ENCODE measurements at places on chromosomes 7 and 10.

- no peak overlapping the region for H3K4me3 ChIP-seq
- peaks cover 9% of the 10 kb centered on the region for H3K36me3 ChIP-seq
- peaks cover 3% of the 10 kb centered on the region for H3K4me1 ChIP-seq
- H3K27ac ChIP-seq: no peak overlapping the region
- no peaks in the 10 kb centered on the region for H3K27me3 ChIP-seq
These were observed 6.2 kb downstream of the CUX1 start for GRCh38 chr7:101823596-101823995.

DNA sequence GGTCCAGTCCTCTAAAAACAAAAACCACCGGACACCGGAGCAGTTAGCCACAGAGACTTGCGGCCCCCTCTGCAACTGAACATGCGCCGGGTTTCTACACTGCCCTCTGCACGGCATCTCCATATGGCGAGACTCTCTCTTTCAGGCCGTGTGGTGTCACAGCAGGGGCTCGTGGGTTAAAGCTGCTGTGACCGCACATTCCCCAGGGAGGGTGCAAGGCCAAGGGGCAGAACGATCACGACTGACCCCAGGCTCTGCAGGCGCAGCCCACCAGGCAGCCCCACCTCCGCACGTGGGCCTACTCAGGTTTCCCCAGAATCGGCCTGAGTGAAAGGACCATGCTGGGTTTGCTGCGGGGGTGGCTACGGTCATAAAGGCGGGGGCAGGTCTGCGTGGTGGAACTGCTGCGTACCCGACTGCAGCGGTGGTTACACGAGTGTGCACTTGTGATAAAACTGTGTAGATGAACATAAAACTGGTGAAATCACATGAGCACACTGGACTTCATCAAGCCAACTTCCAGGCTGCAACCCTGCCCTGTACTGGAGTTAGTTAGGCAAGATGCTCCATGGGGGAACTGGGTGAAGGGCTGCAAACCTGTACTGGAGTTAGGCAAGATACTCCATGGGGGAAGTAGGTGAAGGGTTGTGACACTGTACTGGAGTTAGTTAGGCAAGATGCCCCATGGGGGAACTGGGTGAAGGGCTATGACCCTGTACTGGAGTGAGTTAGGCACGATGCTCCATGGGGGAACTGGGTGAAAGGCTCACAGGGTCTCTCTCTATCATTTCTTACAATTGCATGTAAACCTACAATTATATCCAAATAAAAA, 81.4 kb upstream of the PPP2R2D start:
- H3K27me3 ChIP-seq: no peaks in the 10 kb centered on the region
- no peak overlapping the region for H3K4me3 ChIP-seq

DNA sequence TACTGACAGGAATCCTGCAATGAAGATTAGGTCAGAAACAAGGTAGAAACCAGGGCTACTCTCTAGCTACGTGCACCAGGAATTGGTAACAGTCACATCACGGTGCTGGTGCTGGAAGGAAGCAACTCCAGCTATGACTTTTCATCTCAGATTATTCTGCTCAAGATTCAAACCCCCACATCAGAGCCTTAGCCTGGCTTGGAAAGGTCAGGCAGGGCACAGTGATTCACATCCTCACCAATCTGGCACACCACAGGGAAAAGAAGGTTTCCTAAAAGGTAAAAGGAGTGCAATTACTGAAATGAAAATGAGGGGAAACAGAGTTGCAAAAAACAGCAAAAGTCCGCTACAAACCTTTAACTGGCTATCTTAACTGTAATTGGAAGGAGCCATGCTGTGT, 240.2 kb upstream of the NPSR1 start:
- no peaks in the 10 kb centered on the region for H3K36me3 ChIP-seq
- no peak for DNase-seq
- H3K27ac ChIP-seq: no peak overlapping the region
- H3K27me3 ChIP-seq: no peaks in the 10 kb centered on the region
- H3K4me1 ChIP-seq: no peaks in the 10 kb centered on the region

DNA sequence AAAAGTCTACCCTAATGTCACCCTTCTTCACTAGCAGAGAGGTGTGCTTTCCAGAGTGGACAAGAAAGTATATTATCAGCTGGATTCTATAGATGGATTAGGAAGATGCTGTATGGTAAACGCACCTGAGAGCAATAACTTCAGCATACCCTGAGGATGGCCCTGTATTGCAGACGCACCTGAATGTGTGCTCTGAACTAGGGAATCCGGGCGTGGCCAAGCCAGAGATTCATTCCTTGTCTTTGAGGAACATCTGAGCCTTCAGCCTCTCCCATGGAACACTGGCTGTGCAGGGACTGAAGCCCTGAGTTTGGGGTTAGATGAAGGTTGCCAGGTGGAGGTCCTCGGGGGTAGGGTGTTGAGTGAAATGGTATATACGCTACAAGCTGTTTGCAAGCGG, 66.2 kb upstream of the NFE2L3 start:
- H3K4me3 ChIP-seq: no peak overlapping the region
- H3K4me1 ChIP-seq: peaks cover 27% of the 10 kb centered on the region
- peak; percentile 30 for DNase-seq
- no peaks in the 10 kb centered on the region for H3K27me3 ChIP-seq

- H3K36me3 ChIP-seq: no peaks in the 10 kb centered on the region
- no peaks in the 10 kb centered on the region for H3K4me1 ChIP-seq
- H3K27me3 ChIP-seq: peaks cover 2% of the 10 kb centered on the region
- H3K27ac ChIP-seq: no peak overlapping the region
- H3K4me3 ChIP-seq: no peak overlapping the region
These were observed 111.7 kb upstream of the LYZL1 start for GRCh38 chr10:29176845-29177832.

DNA sequence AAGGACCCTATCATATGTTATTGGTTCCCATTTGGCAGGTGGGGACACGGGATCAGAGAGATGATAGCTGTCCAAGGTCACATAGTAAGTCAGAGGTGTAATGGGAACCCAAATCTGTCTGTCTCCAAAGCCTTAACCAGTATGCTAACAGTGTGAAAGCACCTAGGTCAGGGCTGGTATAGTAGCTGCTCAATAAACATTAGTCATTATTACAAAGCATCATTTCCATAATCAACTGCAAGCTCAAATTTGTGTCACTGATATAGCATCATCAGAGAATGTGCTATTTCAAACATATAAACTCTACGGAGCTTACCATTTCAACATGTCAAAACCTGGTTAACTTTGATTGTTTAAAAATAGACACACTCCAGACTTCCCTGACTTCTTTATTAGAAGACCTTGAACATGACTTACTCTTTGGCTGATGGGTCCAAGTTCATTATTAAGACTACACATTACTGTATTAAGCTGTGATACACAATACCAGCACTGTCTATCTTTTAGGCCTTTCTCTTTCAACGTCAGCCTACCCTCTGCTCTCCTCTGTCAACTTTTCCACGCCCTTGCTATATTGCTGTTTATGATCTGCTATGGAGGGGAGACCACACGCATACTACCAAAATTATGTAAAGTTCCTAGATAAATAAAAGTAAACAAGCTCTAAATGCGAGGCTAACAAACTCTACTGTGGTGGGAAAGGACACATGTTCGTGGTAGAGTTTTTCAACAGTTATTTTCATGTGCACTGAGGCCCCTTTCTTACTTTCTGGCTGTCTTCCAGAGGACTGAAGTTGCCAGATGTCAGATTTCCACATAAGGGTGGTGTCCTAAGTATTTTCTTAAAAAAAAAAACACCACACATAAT, 33.6 kb downstream of the DNMBP start:
- H3K27ac ChIP-seq: peak overlapping the region; percentile 2
- H3K4me1 ChIP-seq: peaks cover 9% of the 10 kb centered on the region
- H3K27me3 ChIP-seq: no peaks in the 10 kb centered on the region

GRCh38 chr10:103493362-103493915, at the start of gene NEURL1:
Gene NEURL1 (plus strand): TSS chr10:103493705. CDS start chr10:103494388, 683 bp downstream.
- H3K4me1 ChIP-seq: peaks cover 28% of the 10 kb centered on the region
- H3K36me3 ChIP-seq: no peaks in the 10 kb centered on the region
- DNase-seq: peak; percentile 68
- H3K27me3 ChIP-seq: peaks cover 16% of the 10 kb centered on the region
- H3K4me3 ChIP-seq: peak within 1 kb of the TSS; percentile 59

DNA sequence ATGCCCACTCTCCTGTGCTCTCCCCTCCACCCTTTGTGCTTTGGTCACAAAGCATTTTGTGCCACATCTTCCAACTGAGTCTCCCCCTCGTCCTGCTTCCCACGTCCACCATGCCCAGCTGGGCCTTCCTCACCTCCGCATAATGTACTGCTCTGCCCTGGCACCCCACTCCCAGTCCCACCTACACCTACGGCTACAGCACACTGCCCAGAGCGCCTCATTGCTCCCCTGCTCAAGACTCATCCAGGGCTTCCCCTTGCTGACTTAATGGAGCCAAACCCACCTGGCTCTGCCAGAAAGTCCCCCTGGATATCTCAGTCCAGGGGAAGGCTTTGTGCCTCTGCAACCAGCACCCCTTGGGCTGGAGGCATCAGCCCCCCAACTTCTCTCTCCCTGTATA, 299.2 kb upstream of the ZMIZ1 start:
- H3K4me1 ChIP-seq: no peaks in the 10 kb centered on the region
- H3K27me3 ChIP-seq: no peaks in the 10 kb centered on the region
- H3K36me3 ChIP-seq: no peaks in the 10 kb centered on the region
- H3K4me3 ChIP-seq: no peak overlapping the region
- no peak overlapping the region for H3K27ac ChIP-seq

DNA sequence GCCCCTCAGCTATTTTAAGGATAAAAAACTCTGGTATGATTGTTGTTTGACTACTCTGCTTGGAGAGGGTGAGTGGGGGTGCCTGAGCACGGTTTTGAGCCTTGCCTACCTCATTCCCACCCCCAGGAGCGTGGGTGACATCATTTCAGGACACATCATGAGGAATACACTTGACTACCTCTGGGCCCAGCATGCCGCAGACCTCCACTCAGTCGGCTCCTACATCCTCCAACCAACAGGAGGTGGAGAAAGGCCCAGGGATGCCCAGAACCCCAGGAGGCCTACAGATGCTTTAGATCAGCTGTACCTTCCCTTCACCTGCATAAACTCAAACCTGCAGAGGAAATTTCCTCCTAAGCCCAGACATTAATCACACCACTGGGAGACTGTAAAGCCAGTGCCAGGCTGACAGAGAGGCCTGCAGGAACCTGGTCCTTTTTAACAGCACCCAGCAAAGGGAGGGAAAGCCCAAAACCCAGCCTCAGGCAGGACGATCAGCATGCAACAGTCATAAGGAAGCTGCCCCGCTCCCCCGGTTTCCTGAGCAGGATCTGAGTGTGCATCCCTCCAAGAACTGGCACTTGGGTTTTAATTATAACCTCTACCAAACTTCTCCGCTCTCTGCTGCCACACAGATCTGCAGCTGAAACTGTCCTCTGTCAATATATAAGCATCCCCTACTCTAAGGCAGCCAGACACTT, 61.7 kb upstream of the ZNRF2 start:
- no peak for DNase-seq
- no peak overlapping the region for H3K4me3 ChIP-seq
- H3K27me3 ChIP-seq: no peaks in the 10 kb centered on the region
- no peak overlapping the region for H3K27ac ChIP-seq
- H3K36me3 ChIP-seq: no peaks in the 10 kb centered on the region
- peaks cover 15% of the 10 kb centered on the region for H3K4me1 ChIP-seq

GRCh38 chr7:120554960-120555571, 282.1 kb downstream of the KCND2 start:
- DNase-seq: peak; percentile 11
- H3K4me3 ChIP-seq: no peak overlapping the region
- no peaks in the 10 kb centered on the region for H3K27me3 ChIP-seq
- no peaks in the 10 kb centered on the region for H3K36me3 ChIP-seq
- H3K4me1 ChIP-seq: no peaks in the 10 kb centered on the region

DNA sequence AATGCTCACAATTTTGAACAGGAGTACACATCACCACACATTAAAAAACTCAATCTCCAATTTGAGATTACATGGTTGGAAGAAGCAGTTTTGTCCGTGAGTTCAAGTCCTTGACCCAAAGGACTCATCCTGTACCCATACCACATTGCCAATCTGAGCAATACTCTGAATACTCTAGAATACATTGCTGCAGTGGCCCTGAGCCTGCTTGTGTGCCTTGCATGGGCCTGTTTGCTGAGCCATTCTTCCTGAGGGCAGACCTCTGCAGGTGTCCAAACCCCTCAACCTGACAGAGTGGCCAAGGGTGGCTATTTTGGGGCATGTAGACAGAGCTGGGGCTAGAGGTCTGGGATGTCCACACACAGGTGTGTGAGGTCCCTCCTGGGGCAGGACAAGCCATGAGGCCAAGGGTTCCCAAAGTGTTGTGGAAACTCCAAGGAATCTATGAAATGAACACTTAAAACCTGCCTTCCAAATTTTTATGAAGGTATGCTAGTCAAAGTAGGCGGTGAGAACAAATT, 15.5 kb downstream of the AGMO start:
- H3K27me3 ChIP-seq: no peaks in the 10 kb centered on the region
- no peak overlapping the region for H3K27ac ChIP-seq
- no peak overlapping the region for H3K4me3 ChIP-seq
- no peaks in the 10 kb centered on the region for H3K4me1 ChIP-seq
- H3K36me3 ChIP-seq: no peaks in the 10 kb centered on the region
- no peak for DNase-seq

DNA sequence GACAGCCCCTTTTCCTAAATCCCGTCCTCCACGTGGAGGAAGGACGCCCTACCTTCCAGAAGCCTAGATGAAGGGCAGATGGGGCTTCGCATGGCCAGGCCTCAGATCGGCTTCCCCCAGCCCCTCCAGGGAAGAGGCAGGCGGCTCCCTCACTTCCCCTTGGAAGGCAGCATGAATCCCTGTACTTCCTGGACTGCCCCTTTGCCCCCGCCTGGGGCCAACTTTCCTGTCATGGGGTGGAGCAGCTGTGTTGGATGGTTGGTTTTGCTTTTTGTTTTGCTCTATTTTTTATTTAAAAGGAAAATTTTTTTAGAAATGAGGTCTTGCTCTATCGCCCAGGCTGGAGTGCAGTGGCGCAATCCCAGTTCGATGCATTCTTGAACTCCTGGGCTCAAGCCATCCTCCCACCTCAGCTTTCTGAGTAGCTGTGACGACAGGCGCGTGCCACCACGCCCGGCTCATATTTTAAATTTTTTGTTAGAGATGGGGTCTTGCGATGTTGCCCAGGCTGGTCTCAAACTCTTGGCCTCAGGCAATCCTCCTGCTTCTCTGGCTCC, 27.2 kb downstream of the GTF2IRD1 start:
- peaks cover 69% of the 10 kb centered on the region for H3K4me1 ChIP-seq
- H3K4me3 ChIP-seq: peak overlapping the region; percentile 58
- DNase-seq: peak; percentile 86
- H3K27me3 ChIP-seq: no peaks in the 10 kb centered on the region
- peak overlapping the region; percentile 96 for H3K27ac ChIP-seq

DNA sequence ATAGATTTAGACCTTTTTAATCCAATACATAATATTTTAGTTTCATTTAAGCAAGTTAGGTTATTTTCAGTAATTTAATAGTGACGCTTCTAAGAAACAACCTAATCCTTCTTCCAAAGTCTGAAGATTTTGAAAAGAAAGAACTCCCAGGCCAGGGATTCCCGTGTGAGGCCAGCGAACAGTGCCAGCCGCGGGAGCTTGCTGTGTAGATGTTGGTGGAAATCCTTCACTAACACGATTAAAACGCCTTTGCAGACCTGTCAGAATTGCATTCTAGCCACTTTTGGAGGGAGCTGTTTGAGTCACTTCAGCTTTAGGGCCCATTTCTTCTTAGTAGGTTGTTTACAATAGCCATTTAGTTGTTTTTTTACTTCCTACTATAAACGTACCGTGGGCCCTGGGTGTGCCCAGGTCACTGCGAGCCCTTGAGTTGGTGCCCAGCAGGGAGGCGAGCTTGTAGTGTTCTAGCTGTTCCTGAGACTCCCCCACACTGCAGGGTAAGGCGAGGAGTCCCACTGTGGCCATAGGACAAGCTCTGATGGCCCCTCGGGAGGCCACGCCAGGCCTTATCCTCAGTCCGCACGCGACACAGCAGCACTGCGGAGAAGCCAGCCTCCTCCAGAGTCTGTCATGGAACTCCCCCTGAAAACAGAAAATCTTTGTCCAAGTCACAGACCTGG, 32.3 kb downstream of the PPP2R2D start:
- no peak overlapping the region for H3K27ac ChIP-seq
- peaks cover 34% of the 10 kb centered on the region for H3K36me3 ChIP-seq
- no peak for DNase-seq
- H3K4me1 ChIP-seq: no peaks in the 10 kb centered on the region
